AG09319 (cell line): ENCODE measurements at places on chromosomes 16 and 17.
A peak's percentile ranks its signal among the peaks of the same experiment; 100 is the strongest.

DNA sequence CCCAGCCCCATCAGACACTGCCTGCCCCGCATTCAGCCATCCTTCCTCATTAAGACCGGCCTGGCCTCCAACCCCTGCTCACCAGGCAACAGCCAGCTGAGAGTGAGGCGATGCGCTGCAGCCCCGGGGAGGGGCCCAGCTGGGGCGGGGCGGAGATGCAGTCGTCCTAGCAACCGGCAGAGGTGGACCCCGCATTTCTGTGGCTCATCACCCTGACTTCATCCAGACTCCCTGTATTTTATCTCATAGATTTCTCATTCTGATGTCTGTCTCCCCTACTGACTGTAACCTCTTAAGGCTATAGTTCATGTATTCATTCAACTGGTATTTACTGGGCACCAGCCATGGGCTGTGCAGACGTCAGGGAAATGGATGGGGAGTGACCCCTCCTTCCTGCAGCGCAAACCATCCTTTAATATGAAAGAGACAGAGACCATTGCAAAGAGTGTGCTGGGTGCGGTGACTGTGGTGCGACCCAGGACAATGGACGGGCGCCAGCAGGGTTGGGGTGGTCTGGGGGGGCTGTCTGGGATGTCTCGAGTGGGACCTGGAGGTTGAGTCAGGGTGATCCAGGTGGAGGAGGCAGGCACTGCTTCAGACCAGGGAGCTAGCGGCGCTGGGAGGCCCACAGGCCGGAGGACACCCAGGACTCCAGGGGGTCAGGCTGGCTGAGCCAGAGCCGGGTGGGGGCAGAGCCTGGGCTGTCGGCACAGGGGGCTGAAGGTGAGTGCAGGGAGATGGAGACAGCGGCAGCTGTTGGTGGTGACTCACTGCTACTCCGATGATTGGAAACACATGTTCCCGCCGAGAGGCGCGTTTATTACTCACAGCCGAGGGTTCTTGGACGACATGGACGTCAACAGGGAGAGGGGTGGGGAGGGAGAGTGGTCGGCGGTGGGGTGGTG lies 10.5 kb upstream of the TIMP2 start:
- peak; percentile 87 for DNase-seq

- no peak for DNase-seq
These were observed 477 bp downstream of the NTAN1 start for GRCh38 chr16:15055141-15056053.

- DNase-seq, result no peak
These were observed 10.2 kb downstream of the SOCS7 start for GRCh38 chr17:38361694-38362465.

- no peak for DNase-seq
These were observed at the start of gene RHBDF1 for GRCh38 chr16:72561-73548. TSS of gene RHBDF1 (minus strand) at chr16:72631. CDS start at chr16:65015, 7,616 bp downstream.

GRCh38 chr17:45394913-45395568 lies 37.6 kb downstream of the ARHGAP27 start:
- DNase-seq, result peak; percentile 70

DNA sequence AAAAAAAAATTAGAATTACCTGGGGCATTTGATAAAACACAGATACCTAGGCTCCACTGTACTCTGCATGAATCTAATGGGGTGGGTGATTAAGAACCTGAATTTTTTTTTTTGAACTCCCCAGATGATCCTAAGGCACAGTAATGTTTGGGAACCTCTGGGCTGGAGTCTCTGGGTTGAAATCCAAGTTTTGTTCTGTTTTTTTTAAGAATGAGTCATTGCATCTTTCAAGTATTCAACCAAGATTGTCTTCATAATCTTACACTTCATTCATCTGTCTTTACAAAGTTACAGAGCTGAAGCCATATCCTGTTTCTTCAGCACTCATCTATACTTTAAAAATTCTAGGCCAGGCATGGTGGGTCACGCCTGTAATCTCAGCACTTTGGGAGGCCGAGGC lies 52.6 kb downstream of the PIGL start:
- no peak for DNase-seq

DNA sequence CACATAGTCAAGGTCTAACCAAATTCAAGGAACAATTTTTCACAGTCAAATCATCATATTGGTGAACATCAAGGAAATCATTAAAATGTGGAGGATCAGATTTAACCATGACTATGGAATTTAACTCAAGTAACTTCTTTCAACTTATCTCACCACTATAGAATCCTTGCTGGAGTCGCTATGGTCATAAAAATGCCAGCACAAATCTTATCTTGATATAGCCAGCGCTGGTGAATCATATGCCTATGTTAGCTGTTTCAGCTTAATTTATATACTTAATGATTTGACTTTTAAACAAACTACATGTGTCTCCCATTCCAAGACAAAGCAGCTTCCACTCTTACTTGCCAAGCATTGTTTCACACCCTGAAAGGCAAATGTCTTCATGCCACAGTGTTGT lies 416.4 kb downstream of the CDH11 start:
- DNase-seq, result no peak
